LNCaP clone FGC (cell line): ENCODE measurements at places on chromosomes 4 and X.
A peak's percentile ranks its signal among the peaks of the same experiment; 100 is the strongest.

DNA sequence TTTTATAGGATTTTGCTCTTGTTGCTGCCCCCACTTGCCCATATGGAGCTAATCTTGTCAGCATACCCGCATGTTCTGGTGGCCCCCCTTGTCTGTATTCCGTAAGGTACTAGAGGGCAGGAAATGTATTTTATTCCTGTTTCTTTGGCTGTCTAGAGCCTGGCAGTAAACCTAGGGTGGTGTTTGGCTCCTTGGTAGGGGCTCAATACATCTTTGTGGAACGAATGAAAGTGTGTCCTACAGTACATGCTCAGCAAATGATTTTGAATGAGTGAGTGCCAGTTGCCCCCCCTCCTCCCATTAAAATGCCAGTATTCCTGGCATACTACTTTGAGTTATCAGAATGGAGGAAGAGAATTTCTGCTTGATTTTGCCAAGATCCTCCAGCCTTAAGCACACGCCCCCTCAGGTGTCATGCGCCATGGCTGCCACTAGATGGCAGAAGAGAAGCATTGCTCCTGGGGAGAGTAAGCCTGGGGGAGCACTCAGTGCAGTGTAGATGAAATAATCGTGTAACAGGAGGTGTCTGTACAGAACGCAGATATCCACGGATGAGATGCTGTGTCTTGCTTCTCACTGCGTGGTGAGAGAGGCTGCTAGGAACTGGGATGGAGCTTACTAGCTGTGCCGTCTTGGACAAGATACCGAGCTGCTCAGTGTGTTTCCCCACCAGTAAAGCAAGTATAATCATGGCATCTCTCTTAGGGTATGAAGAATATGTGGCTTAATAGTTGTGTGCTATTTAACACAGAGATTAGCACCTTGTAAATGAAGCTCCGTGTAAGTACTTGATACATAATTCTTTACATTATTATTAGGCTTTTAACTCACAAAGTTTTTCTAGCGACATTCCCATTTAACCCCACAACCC, 17.2 kb upstream of the RNF212 start:
- peak; percentile 87 for DNase-seq

DNA sequence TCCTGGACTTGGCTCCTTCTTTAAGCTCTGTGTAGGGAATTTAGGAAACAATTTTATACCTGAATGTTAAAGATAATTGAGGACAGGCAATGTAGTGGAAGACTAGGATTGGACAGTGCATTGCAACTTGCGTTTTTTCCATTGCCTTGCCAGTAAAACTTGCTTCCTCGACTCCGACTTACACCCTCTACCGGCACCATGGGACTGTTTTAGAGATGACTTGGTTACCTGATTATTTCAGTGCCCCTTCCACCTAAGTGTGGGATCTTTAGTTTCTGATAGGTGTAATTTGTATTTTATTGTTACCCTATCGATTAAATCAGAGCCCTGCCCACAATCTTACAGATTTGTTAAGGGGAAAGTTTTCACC, 1.2 kb downstream of the PRPS1 start:
- no peak for DNase-seq

DNA sequence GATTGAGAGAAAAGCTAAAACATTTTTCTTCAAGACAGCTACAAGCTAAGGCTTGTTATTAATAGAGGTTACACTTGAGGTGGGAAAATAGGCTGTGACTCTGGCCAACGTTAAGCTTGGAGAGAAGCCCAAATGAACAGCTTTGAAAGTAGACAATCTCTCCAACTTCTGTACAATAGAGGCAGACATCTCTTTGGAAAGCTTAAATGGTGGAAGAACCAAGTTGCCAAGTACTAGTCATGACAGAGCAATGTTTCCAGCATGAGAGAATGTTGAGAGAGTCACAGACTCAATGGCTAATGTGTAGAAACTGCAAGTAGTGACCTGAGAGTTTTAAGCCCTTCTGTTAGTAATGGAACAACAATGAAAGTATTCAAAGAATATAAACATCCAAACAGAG, 298.1 kb downstream of the INPP4B start:
- DNase-seq, result no peak

- DNase-seq, result no peak
These were observed 791 bp downstream of the GUCY1B1 start for GRCh38 chr4:155759372-155760252.

GRCh38 chr4:24884902-24885301, 27.9 kb downstream of the CCDC149 start:
- DNase-seq, result no peak

- no peak for DNase-seq
These were observed 523.3 kb downstream of the SMARCA1 start for GRCh38 chrX:129000018-129000417.

DNA sequence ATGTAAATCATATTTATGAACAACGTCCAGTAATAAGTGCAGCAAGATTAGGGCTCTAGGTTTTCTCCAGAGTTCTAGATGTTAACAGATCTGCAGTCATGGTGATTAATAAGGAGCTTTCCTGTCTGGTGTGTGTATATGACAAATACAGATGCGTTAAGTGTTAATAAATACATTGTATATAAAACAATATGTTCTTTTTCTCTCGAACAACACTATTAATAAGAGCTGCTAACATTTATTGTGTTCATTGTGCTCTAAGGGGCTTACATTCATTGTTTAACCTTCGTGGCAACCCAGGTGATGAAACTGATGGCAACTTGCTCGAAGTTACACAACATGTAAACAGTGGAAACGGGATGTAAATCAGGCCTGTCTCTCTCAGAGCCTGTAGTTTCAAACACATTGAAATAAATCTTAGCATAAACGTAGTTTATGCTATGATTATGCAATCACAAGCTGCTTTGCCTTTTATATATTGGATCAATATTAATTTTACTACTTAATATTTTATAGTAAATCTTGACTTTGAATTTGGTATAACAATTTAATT, 547 bp upstream of the CLGN start:
- DNase-seq, result no peak

DNA sequence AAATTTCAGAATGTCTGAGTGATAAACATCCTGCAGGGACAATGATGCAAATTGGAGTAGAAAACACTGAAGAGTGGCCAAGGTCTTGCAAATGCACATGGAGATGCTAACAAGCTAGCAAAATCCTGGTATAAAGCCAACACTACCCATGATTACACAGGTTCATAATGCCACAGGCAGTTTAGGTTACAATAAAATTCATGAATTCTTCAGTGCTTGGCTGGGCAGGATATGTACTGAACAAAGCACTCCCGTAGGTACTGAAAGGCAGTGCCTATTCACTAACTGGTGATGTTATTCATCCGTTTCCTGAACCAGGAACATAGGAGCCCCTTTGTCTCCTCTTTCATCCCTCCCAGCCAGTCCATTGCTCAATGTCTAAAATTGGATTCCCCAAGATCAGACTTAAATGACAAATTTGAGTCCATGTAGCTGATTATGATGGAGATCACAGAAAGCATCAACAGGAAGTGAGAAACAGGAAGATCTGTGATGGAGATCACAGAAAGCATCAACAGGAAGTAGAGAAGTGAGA, 244.5 kb downstream of the DMD start:
- DNase-seq, result no peak
